Stomach (tissue), 19 donors: ENCODE measurements at places on chromosomes 6 and 20. TPM values are rescaled to one million over a fixed set of nuclear protein-coding genes. Genes with fewer than 3 reads are reported as not detected.
A peak's percentile ranks its signal among the peaks of the same experiment; 100 is the strongest.

GRCh38 chr20:61821735-61822134, 243.9 kb downstream of the TAF4 start:
- no peak for DNase-seq

DNA sequence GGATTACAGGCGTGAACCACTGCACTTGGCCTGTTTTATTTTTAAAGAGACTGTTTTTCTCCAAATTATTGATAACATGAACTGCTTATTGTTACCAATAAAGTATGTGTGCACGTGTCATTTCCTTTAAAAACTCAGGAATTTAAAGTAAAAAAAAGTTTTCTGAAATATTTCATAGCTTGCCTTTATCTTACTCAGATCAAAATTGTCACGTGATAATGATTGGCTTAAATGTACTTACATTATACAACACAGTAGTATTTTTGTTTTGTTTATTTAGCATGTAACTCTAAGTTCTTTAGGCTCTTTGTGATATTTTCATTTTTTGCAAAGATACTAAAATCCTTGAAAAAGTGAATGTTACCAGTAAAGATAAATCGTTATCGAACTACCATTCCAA, 174.1 kb downstream of the ZFAND3 start:
- no peak for DNase-seq

Gene FOXS1
- not detected for total RNA-seq

Gene NNAT
- 8.8 TPM for total RNA-seq

DNA sequence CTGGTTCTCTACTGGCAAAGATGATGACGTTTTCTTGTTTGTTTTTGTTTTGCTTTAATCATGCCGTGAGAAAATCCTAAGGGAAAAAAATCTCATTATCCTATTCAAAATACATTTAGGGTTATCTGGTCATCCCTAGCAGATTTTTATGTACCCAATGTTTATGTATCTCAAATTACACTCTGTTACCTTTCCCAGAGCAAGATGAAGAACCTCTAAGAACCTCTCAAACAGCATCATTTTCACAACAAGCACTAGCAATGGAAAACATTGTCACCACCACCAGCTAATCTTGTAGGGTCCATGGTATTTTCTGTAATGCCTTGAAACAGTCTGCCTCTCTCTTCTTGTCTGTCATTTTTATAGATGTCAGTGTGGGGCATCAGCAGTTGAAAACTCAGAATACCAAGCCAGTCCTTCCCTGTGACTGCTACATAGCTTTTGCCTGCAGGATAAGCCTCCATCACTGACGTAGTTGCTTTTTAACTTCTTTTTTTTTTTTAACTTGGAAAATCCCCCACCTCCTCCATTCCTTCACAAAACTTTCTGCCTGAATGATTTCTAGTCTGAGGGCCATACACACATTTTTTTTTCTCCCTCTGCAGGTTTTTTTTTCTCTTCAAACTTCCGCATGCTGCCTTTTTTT, 2.4 kb upstream of the SNAP25 start:
- no peak for DNase-seq

DNA sequence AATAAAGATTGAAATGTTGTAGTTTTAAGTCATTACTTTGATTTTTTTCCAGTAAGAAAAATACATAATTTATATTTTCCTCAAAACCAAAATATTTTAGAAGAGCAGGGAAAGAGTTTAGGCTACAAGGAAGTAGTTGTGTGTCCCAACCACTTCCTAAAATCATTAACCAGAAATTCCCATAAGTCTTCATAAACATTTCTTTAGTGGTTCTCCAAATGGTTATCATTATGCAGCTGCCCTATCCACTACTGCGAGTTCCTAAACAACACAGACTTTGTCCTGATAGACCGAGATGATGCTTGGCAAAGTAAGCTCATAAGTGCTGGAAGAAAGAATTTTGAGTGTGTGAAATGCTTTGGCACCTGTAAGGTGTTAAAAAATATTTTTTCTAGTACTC, 93.6 kb downstream of the ARMC2 start:
- peak; percentile 37 for DNase-seq

DNA sequence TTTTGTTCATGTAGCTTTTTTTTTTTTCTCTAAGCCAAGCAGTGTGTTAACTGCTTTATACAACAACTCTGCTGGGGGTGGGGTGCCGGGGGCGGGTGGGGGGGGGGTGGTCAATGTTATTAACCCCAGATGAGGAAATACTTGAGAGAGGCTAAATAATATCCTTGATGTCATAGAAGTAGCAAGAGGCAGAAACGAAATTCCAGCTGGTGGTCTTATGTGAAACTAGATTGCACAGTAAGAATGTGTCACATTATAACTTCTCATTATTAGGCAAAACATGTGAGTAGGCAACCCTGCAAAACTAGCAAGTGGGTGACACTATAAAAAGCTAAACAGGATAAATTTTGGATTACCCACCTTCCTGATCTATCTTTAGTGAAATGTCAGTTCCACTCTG, 12.8 kb downstream of the MYLK4 start:
- DNase-seq, result no peak

GRCh38 chr6:49530141-49530776, 20.2 kb upstream of the C6orf141 start:
- no peak for DNase-seq
